ENCODE measurements at places on chromosomes 4 and X.

GRCh38 chr4:56755901-56756300 is 65.6 kb downstream of the SPINK2 start:
- no peak for DNase-seq

DNA sequence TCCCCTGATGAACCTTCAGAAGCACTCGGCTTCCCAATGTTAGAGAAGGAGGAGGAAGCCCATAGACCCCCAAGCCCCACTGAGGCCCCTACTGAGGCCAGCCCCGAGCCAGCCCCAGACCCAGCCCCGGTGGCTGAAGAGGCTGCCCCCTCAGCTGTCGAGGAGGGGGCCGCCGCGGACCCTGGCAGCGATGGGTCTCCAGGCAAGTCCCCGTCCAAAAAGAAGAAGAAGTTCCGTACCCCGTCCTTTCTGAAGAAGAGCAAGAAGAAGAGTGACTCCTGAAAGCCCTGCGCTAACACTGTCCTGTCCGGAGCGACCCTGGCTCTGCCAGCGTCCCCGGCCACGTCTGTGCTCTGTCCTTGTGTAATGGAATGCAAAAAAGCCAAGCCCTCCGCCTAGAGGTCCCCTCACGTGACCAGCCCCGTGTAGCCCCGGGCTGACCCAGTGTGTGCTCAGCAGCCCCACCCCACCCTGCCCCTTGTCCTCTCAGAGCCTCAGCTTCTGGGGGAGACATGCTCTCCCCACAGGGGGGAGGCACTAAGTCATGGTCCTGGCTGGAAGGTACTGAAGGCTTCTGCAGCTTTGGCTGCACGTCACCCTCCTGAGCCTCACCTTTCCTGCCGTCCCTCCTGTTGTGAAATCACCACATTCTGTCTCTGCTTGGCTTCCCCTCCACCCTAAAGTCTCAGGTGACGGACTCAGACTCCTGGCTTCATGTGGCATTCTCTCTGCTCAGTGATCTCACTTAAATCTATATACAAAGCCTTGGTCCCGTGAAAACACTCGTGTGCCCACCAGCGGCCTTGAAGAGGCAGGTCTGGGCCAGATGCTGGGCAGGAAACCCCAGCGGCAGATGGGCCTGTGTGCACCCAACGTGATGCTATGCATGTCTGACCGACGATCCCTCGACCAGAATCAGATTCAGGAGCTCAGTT is 34.7 kb downstream of the NOP14 start:
- DNase-seq = no peak

- DNase-seq = no peak
These were observed 106.3 kb downstream of the REPS2 start for GRCh38 chrX:17052793-17053192.

DNA sequence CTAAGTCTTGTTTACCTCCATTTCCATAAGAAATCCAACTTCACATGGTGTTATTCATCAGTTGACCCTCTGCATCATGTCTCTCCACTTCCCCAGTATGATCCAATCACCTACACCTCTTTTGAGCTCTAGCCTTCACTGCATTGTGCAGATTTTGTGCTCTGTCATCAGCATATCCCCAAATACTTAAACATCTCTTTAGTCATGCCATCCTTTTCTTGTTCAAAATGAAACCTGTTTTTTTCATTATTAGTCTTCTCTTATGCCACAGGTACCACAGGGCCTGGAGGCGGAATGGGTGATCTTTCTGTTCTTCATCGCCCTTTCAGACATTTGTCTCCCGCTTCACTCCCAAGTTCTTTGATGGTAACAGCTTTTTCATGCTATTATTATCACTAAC is 382.7 kb upstream of the GALNTL6 start:
- DNase-seq = no peak

GRCh38 chrX:21734175-21734574 is 23.7 kb downstream of the SMPX start:
- DNase-seq = no peak

DNA sequence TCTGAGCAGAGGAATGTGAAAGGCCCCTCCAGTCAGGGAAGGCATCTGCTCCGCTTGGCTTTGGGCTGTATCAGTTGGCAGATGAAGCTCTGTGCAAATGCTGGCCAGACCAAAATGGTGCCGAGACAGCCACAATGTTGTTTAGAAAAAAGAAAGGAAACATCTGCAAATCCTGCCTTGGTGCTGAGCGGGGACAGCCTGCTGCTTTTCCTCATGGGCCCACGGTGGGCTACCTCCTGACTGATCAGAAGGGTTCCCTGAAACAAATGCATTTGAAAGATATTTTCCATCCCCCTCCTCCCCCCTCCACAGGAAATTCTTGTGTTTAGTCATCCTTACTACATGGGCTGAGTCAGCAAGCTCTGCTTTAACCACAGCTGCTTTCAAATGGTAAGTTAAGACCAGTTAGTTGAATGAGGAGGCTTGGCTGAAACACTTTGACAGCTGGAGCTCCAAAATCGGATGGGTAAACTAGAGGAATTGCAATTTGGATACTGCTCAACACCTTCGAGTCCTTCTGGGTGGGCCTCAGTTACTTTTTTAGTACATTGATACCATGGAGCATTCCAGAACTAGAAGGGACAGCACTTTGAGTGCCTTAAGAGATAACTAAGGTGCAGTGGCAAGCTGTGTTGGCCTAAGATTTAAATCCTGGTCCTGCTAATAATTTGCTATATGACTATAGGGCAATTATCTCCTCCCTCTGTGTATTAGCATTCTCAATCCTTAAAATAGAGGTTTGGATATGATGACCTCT is 36.0 kb downstream of the PLAC1 start:
- DNase-seq = no peak

GRCh38 chr4:133150486-133151340 is 1.6 kb downstream of the PCDH10 start:
- no peak for DNase-seq

GRCh38 chr4:110396963-110397362 is 79.0 kb upstream of the ENPEP start:
- DNase-seq = no peak

Measured in NCI-H1105 treated with DMSO at 0.1 percent for 48 hours (cell line).